ENCODE measurements at places on chromosomes 3 and 15. TPM values are rescaled to one million over a fixed set of nuclear protein-coding genes. Genes with fewer than 3 reads are reported as not detected.

DNA sequence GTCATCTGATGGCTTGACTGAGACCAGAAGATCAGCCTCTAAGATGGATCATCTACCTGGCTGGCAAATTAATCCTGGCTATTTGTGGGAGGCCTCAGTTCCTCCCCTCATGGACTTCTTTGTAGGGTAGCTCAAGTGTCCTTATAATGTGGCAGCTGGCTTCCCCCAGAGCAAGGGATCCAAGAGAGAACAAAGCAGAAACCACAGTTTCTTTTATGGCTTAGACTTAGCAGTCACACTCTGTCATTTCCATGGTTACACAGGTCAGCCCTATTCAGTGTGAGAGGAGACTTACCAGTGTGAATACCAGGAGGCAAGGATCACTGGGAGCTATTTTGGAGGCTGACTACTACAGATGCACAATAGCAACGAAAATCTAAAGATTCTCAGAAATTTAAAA is 15.3 kb upstream of the ARL14 start:
- peak; percentile 11 for DNase-seq

Gene IL17RB
- under 0.01 TPM for total RNA-seq

GRCh38 chr3:125207507-125207906 is 5.0 kb downstream of the SLC12A8 start:
- DNase-seq = no peak

Gene RARRES1
- 1.9 TPM for total RNA-seq

GRCh38 chr3:104628185-104628789 is 738.4 kb upstream of the ALCAM start:
- DNase-seq = peak; percentile 73
